Activated CD8-positive, alpha-beta memory T cell treated with anti-CD3 and anti-CD28 coated beads for 24 hours (primary cell): ENCODE measurements at places on chromosomes 7 and 10.
A peak's percentile ranks its signal among the peaks of the same experiment; 100 is the strongest.

- DNase-seq = no peak
Measured at GRCh38 chr7:132650498-132650897, 74.2 kb upstream of the PLXNA4 start.

DNA sequence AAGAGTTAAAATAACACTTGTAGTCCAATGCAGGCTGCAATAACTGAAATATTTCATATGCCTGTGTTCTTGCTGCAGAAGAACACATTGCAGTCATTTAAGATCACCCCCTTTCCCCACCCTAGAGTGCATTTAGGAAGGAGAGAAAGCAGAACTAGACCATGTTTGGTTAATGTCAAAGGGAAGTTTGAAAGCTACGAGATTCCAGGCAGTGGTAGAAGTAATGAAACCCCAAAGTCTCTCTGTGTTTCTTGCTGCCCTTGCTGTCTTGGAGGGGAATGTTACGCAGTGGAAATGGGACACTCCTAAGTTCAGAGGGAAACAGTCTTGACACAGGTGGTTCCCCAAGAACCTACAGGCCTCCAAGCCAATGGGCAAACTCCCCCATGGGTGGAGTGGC is 242.9 kb downstream of the PTEN start:
- DNase-seq = no peak

GRCh38 chr7:34163956-34164355 is 258.6 kb downstream of the BMPER start:
- DNase-seq = no peak

- DNase-seq = no peak
Measured at GRCh38 chr10:22338185-22338900, 7.0 kb upstream of the SPAG6 start.

DNA sequence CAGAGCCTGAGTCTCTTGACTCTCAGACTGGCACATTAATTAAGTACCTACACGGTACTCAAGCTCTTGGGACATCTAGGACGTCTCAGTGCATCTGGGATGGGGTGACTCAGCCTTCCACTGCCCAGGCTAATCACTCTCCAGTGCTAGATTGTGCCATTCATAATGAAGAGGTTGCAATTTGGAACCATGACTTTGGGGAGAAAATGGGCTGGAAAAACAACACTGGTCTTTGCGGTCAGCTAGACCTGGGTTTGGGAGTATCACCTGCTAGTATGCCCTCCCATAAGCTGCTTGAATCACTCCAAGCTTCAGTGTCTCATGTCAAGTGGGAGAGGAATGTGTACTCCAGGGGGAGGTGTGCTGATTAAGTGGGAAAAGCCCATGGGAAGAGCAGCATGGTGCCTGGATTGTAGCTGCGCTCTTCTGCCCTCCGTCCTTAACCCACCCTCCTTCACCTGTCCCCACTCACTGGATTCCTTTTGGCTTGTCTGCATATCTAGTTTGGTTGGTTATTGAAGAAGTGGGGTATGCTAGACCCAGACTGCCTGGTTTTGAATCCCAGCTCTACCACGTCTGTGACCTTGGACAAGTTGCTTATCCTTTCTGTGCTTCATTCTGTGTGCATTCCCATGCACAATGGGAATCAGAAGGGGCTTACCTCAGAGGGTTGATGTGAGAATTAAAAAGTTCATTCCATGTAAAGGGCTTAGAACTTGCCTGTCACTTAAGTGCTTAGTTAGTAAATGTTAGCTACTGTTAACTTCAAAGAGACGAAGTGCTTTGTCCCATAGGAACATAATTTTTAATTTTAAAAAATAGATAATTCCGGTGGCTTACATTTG is 3.8 kb downstream of the NFE2L3 start:
- no peak for DNase-seq

DNA sequence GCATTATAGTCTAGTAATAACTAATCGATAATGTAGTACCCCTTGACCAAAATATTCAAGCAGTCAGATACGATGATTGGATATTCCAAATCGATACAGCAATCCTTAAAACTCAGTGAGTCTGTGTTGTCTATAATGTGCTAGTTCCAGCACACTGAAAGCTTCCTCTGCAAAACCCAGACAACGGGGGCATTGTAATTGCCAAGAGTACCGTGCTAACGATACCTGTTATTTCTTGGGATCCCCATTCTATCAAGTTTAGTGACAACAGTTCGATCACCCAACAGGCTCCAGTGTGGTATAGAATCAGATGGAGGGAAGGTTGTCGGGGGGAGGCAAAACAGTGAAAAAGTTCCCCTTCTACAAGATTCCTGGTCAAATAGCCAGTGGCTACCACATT is 865 bp downstream of the ZNF438 start:
- no peak for DNase-seq

DNA sequence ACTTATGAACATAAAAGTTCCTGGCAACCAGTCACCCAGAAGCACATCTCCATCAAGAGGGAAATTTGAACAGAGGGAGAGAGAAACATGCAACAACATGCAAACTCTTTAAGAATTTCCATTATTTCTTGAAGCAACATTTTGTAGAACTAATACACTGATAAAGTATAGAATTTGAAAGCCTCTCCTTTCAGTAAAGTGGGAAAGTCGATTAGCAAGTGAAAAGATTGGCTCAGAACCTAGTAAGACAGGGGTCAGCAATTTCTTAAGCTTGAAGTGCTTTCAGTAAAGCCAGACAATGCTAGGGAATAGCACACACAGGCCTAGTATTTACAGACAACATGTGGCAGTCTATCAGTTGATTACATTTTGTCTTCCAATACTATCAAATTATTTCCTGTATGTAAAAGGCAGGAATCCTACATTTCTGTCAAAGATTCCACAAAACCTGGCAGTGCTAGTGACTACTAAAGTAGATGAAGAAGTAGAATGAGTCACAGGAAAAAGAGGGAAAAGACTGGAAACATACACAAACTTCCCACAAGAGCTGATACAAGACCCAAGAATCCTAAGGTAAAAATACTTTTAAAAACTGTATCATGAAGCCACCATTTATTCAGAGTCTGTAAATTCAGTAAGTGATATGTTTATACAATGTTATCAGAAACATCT is 25.2 kb downstream of the DNAJC1 start:
- no peak for DNase-seq

GRCh38 chr10:75426880-75427279 is 4.5 kb upstream of the LRMDA start:
- DNase-seq = no peak

DNA sequence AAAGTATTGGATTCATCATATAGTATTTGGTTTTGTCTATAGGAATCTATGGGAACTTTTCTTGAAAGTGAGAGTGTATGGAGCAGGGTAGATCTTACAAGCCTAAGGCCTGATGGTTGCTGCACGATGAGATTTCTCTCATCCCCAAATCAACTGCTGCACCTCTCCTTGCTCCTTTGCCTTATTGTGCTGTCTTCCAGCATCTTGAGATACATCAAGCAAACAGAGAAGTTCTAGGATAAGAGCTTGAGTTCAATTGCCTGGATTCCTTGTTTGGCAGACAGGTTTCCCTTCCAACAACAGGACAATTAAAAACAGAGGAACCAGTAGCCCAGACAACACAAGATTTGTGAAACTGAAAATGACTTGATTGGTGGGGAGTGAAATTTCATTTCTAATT is 56.6 kb downstream of the CPED1 start:
- DNase-seq = no peak

GRCh38 chr10:26090762-26091161 is 125.8 kb upstream of the GAD2 start:
- DNase-seq = no peak

GRCh38 chr10:124065382-124066125 is 27.8 kb downstream of the CHST15 start:
- DNase-seq = no peak

DNA sequence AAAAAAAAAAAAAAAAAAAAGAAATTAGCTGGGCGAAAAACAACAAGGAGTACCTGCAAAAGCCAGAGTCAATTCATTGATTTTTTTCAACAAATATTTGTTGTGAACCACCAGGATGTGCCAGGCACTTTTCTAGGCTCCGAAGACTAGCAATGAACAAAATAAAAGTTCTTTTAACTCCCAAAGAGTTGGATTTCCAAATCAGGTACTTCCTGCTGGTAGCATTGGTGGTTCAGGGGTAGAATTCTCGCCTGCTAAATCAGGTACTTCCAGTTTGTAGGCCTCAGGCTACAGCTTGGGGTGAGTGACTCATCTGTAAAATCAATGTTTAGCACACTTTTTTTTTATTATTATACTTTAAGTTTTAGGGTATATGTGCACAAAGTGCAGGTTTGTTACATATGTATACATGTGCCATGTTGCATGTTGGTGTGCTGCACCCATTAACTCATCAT is 10.9 kb downstream of the PPA1 start:
- DNase-seq = no peak

DNA sequence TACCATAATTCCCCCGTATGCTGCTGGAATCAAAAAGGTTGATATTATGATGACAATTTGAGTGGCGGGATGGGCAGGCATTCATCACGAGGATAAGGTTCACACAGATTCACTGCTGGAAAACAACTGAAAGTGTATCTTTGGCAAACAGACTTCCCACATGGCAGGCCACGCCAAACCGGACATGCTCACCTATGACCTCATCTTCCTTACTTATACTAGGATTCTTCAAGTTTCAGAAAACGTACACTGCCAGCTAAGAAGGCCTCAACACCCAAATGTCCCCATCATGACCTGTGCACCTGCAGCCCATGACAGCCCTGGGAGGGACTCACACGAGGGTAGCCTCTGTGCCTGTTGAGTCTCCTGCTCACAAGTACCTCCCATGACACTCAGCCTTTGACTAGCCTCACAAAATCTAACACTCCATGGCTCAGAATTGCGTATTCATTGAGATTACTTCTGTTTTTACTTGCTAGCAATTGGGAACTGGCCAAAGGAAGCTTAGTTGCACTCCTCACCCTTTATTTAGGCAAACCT is 259.0 kb upstream of the GHITM start:
- DNase-seq = no peak

DNA sequence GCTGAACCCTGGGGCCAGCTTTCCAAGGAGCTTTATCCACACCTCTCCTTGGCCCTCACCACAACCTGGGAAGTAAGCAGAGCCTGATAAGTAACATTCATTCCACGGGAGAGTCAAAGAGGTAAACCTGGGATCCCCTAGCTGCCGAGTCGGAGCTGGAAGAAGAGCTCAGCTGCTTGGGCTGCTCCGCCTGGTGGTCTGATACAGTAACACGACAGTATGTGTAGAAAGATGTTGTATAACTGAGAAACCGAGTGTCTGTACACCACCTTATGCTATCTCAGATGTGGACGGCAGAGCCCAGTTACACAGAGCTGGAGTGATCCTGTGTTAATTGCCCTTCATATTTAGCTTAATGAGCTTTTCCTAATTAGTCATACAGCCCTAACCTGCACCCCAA is 151.3 kb upstream of the KMT2E start:
- DNase-seq = no peak

DNA sequence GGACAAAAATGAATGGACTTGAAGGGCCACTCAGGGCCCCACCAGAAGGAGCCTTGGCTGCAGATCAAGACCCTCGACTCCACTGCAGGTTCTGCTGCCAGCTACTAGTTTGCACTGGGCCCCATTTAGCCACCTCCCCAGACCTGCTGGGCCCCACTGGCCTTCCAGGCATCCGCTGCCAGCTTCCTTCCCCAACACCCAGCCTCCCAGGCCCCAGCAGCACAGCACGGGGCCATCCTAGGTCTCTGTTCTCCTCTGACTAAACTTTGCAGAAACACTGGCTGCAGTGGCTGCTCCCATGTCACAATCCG is 277.4 kb upstream of the KLF14 start:
- DNase-seq = peak; percentile 77

DNA sequence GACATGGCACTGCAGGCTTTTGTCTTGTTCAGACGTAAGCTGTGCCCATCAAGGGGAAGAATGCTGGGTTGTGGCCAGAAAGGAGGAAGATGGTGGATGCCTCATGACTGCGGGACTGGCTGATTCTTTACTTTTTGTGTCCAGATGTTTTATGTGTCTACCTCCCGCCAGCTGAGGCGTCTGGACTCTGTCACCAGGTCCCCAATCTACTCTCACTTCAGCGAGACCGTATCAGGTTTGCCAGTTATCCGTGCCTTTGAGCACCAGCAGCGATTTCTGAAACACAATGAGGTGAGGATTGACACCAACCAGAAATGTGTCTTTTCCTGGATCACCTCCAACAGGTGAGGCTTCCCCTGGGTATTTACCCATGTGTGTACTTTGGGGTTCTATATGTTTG is 53.5 kb downstream of the ABCC2 start:
- DNase-seq = no peak

DNA sequence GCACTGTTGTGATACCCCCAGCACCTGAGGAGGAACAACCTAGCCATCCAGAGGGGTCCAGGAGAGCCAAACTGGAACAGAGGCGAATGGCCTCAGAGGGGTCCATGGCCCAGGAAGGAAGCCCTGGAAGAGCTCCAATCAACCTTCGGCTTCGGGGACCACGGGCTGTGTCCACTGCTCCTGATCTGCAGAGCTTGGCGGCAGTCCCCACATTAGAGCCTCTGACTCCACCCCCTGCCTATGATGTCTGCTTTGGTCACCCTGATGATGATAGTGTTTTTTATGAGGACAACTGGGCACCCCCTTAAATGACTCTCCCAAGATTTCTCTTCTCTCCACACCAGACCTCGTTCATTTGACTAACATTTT is 1.6 kb upstream of the CASP2 start:
- DNase-seq = no peak

GRCh38 chr10:44962870-44963738 is 3.5 kb downstream of the RASSF4 start:
- DNase-seq = peak; percentile 47

DNA sequence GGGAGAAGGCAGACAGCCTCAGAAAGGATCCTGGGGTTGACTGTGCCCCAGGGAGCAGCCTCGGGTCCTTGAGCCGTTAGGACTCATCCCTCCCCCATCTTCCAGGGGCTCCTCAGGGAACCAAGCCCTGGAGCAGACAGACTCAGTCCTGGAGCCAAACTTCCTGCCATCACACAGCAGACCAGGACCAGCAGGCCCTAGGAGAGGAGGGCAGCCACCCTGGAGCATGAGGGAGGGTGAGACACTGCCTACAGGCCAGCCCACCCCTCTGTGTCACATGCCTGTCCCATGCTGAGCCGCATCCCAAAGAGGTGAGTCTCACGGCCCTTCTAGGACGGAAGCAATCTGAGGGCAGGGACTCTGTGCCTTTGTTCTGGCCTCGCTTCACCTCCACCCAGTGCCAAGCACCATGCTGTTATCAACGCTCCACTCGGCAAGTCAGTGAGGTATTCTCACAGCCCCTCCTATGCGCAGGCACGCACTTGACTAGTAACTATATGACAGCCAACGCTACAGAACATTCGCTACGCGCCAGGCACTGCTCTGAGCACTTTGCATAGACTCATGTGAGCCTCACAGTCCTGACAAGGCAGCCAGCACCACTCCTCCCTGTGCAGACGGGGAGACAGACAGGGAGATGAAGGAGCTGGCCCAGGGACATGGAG is 19.1 kb downstream of the MAD1L1 start:
- no peak for DNase-seq

- DNase-seq = peak; percentile 44
Measured at GRCh38 chr10:47405857-47406547, 21.9 kb upstream of the ZNF488 start.
